ENCODE measurements at places on chromosomes 1 and 21.

DNA sequence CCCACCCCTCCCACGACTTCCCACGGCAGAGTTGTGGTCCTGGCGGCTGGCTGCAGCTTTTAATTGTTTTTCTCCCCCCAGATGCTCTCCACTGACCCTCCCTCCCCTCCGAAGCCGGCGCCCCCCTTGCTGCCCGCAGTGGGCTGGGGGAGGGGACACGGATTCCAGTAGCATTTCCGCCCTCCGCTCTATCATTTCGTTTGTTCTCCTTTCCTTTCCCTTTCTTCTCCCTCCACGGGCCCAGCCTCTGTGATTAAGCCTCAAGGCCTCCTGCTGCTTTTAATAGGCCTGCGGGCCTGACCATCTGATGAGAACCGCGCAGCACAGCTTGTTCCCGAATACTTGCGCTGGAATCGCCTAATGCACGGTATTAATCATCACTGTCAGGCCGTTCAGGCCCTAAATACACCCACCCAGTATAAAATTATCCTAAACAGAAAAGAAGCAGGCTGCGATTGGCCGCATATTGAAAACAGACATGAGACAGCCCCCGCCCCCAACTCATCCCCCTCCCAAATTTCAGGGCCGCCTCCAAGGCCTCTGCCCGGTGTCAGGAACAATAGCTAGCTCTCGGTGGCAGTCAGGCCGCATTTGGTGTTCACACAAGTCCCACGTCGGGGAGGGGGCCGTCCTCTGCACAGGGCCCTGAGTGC, 102.0 kb upstream of the ARHGEF16 start:
- no peak for DNase-seq

DNA sequence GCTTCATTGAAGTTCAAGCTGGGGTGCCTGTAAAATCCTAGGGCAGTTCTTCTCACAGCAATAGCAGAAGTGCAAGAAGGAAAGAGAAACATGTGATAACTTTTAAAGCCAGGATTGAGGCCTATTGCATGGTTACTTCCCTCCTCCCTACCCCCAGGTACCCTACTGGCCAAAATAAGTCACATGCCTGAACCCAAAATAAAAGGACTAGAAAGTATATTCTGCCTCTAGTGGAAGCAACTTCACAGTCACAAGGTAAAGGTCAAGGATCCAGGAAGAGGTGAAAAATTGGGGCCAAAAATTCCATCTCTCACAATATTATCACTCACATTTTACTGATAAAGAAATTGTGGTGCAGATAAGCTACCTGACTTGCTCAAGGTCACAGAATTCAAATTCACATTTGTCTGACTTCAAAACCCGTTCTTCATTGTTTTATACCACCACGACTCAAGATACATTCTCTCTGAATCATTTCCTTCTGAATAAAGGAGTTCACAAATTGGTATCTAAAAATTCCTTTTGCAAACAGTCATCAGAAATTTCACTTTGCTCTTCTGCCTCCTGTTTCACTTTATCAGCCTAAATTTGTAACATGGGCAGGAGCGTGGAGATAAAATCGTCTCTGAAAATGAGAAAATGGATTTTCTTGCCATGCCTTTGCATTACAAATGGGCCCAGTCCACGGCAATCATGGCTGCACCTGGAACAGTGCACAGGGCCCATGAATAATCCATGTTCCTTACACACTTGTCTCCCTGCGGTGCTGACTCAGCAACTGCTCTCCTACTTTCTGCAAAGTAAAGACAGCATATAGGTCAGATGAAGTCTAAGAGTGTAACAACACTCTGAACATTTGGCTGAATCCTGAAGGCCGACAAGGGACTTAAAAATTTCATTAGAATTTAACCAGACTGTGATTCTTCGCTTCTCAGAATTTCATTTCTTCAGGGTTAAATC, 485.3 kb upstream of the NFIA start:
- no peak for DNase-seq

DNA sequence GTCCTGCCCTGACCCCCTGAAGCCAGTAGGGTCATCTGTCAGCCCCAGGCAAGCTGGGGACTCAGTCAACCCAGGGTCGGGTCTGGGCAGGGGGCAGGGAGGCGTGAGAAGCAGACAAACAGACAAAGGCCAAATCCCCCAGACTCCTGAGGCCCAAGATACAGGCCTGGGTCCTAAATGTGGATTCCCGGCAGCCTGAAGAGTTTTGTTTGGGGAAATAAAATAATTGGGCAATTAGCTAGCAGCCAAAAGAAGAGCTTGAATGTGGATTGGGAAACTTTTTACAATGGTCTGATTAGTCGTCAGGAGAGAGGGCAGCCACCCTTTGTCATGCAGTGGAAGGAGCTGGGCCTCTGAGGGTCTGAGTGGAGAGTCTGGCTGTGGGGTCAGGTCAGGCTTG, 4.5 kb upstream of the LEFTY2 start:
- no peak for DNase-seq

DNA sequence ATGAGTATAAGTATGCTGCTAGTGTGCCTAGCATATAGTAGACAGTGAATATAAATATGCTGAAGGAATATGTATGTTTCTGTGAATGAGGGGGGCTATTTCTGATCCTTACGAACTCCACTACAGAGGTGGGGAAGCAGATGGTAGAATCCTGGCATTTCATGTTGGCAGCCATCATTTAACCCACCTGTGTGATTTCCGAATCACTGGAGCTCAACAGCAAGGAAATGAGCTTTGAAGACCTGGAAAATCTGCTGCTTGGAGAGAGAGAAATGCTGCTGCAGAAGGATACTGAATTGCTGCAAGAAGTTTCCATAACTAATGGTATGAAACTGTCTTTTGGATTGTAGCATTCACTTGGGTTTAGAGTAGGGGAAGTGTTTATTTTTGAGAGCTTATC, 83.5 kb downstream of the RABGAP1L start:
- DNase-seq, result no peak

GRCh38 chr1:34863501-34863900, 4.0 kb upstream of the SMIM12 start:
- no peak for DNase-seq

All from Right ventricle myocardium superior (tissue), 1 donor.